Right atrium auricular region (tissue), 2 donors: ENCODE measurements at places on chromosomes 6 and 20. TPM values are rescaled to one million over a fixed set of nuclear protein-coding genes. Genes with fewer than 3 reads are reported as not detected.
A peak's percentile ranks its signal among the peaks of the same experiment; 100 is the strongest.

- DNase-seq: no peak
Observed at GRCh38 chr6:136745300-136745699, 47.0 kb downstream of the MAP3K5 start.

The RIPOR3 gene
- total RNA-seq: 2.9 TPM

DNA sequence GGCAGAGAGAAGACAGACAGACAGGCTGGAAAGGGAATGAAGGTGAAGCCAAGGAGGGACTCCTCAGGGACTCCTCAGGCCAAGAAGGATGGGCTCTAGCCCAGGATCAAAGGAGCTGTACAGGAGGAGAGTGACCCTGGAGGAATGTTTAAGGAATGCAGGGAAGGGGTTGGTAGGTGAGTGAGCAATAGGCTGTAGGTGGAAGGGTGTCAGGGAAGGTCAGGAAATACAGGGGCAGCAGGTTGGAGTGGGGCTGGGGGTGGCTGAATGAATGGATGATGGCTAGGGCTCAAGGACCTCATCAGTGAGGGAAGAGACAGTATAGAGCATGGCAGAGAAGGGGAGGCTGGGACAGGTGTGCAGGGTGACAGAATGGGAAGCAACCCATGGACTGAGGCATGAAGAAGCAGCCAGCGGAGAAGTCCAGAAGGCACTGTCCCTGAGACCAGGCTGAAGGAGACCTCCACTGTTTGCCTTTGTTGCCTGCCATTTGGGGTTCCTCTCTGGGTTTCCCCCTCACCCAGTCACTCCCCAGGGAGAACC, 13.2 kb downstream of the SYNGAP1 start:
- DNase-seq: no peak

DNA sequence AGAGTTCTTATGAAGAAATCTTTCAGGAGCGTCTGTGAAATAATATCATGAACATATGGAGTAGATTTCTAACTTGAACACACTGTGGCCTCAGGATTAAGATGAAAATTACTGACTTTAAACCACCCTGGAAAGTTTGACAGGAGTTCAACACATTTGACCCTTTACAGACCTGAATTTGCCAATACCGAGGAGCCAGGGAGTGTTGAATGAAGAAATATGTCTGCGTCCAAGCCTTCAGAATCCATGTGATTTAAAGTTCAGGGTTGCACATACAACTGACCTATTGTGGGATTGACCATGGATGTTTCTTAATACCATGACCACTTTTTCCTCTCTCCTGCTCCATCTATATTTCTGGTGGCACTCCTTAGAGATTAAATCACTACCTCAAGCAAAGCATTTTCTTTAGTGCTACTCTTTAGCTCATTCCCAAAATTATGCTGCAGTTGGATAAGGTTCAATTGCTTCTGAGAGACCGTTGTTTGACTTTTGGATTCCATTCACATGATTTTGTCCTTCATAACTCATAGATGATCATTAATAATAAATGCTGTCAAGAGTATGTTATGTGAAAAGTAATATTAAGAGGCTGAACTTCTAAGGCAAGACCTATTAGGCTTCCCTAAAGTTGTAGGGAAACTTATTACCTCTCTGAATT, 57.4 kb downstream of the PRL start:
- no peak for DNase-seq

DNA sequence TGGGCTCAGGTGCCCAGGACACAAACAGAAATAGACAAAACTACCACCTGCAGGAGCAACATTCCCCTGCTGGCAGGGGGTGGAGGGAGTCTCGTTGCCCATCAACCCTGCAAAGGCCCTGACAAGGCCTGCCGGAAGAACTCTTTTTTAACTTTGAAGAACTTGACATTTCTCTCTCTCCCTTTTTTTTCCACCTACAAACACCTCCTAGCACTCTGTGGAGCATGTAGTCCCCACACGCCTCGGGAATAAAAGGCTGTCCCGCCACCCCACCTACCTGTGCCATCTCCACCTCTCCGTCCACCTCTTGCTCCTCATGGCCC, 54.8 kb downstream of the GNAS-AS1 start:
- DNase-seq: no peak

The VIP gene
- 1.2 TPM for total RNA-seq

DNA sequence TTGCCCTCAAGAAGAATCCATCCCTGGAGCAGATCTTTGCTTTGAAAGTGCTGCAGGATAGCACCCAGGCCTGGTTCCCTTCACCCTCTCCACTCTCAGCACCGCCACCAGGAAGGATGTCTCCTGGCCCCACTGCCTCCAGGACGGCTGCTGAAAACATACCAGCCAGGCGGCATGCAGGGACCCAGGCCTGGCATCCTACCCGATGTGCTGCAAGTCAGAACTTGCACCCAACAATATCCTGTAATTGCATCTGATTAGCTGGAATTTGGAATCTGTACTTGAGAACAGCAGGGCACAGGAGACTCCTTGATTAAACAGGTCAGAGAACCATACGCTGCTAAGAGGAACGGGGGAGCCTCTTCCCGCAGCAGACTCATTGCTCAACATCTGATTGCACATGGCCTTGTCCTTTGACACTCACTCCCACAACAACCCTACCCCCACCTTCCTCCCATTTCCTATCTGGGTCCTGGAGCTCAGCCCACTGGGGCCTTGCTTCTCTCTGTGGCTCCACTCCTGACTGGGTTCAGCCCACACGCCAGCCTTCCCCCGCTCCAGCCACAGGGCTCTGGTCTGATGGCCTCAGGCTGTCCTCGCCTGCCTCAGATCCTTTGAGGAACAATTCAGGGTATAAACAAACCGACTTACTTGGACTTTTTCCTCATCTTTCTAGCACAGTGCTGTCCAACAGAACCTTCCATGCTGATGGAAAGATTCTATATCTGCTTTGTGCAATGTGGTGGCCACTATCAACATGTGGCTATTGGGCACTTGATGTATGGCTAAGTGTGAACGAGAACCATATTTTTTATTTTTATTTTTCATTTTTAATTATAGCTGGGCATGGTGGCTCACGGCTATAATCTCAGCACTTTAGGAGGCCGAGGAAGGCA, 78.0 kb downstream of the FGD2 start:
- peak; percentile 89 for DNase-seq

The C6orf163 gene
- 1.5 TPM for total RNA-seq

DNA sequence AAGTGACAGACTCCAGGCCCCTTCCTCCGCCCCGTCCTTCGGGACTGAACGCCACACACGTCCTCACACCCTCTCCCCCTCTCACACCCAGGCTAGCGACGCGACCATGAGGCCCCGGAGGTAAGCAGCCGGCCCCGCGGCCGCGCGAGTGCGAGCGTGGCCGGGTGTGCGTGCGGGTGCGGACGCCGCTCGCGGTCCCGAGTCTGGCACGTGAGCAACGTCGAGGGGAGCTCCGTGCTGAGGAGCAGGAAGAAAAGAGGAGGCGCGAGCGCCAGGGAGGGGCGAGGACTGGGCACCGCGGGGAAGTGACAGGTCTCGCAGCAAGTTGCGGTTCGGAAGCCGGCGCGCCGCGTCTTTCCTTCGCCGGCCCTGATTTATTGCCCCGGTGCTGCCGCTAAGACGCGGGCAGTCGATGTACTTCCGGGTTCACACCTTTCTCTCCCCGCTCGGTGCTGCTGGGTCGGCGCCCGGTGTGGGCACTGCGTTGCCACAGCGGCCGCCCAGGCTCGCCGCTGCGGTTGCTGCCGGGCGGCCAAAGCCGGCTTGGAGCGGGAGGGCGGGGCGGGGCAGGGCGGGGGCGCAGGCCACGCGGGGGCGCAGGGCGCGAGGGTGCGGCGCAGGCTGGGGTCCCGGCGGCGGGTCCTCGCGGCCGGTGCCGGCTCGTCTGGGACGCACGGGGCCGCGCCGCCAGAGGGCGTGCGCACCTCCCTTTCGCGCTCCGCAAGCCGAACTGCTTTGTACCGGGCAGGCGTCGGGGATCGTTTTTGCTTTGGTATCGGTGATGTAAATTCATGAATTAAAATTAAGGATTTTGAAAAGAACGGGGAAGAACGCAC, 15.8 kb upstream of the LIN28B start:
- DNase-seq: no peak

The SLC22A16 gene
- total RNA-seq: not detected

DNA sequence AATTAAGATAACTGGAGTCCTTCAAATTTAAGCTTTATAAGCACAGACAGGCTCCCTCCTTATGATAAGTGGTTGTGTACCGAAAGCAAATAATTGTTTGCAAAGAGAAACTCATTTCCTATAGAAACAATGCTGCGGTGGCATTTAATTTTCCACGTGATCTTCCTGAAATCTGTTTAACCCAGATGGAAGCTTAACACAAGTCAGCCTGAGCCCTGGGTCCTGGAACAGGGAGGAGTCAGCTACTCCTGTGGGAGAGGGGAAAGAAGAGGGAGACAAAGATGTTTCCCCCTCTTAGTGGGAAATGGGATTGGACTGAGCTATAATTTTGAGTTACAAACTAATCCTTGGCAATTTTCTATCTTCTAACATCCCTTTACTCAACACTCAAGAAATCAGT, 136.5 kb downstream of the ELOVL4 start:
- no peak for DNase-seq

DNA sequence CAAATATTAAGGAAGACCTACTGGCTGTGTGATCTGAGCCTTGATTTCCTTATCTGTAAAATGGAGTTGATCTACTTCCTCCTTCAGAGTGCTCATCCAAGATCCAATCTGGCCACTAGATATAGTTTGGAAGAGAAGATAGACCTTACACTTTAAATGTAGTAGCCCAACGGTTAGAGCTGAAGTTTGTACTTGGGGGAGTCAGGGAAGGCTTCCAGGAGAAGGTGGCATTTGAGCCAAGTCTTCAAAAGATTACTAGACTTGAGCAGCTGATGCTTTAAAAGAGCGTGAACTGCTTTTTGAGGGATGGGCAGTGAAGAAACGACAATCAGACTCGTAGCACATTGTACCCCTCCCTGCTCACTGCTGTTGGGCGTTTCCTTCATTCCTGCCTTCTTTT, 3.6 kb downstream of the LBP start:
- no peak for DNase-seq

GRCh38 chr6:118083711-118084110, 176.6 kb downstream of the SLC35F1 start:
- no peak for DNase-seq

The MOG gene
- 0.16 TPM for total RNA-seq

GRCh38 chr20:33014336-33015113, 7.0 kb downstream of the BPIFB2 start:
- no peak for DNase-seq

- no peak for DNase-seq
Observed at GRCh38 chr6:90304308-90304707, 7.7 kb upstream of the BACH2 start.

DNA sequence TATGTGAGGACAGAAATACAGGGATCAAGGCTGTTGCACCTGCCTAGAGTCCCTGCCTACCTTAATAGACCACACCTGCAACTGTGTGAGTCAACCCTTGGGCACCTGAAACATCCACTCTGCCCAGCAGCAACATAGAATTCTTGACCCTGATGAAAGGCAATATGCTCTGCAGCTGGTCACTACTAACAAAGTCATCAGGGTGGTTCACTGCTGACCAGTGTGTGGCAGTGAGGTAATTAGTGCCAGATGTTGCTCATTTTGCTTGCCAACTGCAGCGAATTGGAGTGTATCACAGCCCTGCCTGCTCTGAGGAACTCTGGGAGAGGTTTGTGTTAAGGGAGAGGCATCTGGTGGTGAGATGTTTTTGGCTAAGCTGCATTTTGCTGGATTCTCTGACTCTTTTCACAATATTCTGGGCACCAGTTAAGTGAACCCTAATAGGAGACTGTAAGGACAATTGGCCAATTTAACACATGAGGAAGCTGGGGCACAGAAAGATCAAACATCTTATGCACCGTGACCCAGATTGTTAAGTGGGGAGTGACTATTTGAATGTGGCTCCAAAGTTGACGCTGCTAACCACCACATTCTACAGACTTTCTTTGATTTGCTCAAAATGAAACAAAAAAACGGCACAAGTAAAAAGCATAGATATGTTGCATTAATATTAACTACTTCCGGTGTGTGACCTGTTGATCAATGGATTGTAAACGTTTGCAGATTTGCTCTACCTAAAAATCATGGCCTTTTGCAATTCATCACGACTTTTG, 61.9 kb upstream of the OPRM1 start:
- no peak for DNase-seq

The PKIG gene
- 237 TPM for total RNA-seq

DNA sequence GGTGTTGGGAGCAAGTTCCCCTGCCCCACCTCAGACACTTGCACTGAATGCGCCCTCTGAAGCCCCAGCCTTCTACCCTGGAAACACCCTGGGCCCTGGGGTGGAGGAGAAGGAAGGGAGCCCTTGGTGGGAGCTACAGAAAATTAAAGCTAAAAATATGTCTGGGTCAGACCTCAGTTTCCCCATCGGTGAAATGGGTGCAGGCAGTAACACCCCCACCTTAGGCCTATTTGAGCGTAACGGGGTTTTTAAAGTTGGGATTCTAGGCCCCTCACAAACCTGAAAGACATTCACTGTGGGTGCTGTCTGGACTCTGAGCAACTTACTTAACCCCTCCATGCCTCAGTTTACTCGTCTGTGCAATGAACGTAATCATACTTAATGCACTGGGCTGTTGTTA, 19.3 kb upstream of the CDH22 start:
- no peak for DNase-seq

DNA sequence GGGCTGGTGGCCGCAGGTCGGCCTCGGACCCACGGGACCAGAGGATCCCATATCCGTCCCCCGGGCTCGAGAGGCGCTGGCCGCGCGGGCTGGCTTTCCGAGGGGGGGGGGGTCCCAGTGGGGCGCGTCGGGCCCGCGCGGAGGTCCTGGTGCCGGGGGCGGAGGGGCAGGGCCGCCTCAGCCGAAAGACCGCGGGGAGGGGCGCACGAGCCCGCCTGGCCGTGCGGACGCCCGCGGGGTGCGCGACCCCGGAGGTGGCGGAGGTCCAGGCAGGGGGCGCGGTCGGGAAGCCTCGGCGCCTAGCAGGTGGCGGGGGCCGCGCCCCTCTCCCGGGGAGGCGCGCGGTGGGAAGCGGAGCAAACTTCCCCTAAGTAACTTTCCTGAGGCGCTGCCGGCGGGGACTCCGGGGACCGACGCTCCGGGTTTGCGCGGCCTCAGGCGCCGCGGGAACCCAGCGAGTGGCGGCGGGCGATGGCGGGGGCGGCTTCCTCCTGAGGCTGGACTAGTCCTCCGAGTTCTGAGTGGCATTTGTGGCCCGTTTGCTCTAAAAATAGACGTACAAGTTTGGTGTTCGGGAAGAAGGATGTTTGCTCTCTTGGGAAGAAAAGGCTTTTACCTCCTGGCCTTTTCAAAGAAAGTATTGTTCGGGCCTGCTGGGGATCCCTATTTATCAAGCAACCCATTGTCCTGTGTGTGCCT, 26.5 kb upstream of the BTBD3 start:
- no peak for DNase-seq

DNA sequence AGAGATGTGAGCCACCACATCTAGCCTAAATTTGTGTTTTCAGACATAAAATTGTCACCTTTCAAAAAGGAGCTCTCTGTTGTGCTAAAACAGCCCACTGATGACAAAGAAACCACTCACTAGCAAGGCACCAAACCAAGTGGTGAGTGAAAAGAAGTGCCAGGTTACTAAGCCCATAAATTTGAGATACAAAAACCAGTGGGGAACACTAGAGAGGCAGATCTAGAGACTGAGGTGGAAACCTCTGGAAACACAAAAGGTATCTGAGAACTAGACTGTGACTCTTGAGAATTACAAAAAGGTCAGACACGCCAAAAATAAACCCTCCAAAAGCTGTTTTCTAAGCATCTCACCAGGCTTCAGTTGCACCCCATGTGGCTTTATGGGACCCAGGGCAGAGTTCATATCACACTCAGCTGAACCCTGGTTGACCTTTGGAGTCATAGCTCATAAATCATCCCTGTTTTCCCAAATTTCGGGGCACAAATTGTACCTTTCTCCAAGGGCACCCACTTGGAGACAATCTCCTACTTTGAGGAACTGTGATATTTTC, 24.2 kb downstream of the SAMD3 start:
- no peak for DNase-seq

- DNase-seq: no peak
Observed at GRCh38 chr6:23218751-23219150, 649.4 kb downstream of the HDGFL1 start.
